Thoracic aorta (tissue), 2 donors: ENCODE measurements at places on chromosomes 5 and 9. TPM values are rescaled to one million over a fixed set of nuclear protein-coding genes. Genes with fewer than 3 reads are reported as not detected.

DNA sequence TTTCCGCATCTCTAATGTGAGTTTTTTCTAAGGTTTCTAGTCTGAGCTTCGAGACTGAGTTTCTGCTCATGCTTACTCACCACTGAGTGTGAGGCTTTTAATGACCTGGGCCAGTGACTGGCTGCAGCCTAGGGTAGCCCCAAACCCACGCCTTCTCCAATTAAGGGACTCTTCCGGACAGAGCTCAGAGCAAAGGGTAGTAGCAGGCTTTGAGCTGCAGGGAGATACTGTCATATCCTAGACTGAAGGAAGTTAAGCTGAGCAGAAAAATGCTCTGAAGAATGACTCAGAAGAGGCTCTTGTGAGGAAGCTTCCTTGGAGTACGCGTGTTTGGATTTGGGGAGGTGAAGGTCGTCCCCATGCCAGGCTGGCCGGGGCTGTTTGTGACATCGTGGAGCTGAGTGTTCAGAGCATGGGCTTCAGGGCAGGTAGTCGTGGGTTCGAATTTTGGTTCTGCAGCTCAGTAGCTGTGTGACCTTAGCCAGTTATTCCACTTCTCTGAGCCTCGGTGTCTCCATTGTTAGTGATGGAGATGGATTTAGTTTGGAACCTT is 3.5 kb downstream of the USP20 start:
- DNase-seq = no peak

GRCh38 chr9:119114681-119115080 is 254.6 kb downstream of the BRINP1 start:
- DNase-seq = no peak

DNA sequence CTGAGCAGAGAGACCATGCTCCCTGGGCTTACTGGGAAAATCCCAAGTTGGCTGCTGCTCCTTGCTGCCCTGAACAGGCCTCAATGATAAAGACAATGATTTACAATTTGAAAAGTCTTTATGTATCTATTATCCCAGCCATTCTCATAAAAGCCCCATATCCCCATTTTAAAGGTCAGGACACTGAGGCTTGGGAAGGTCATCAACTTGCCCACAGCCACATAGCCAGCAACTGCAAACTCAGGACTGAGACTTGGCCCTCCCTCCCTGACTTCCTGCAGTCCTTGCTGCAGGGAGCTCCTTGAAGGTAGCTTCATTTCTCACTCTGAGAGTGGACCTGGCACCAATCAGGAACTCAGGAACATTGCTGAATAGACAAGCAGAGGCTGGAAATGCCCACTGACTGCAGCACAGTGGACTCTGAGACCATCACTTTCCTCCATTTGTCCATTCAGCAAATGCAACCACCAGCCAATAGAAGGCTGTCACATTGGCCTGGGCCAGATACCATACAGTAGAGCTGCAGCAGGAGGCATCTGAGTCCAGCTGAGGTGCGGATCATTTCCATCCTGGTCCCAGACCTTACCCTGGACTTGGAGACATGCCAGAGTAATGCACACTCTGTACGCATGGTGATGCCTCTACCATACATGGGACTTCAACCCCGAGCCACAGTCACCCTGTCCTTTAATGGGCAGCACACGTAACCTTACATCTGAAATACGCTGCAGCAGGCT is 18.3 kb downstream of the TNIP1 start:
- DNase-seq = no peak

GRCh38 chr9:127788337-127789011 is 2.6 kb downstream of the CDK9 start:
- DNase-seq = no peak

- no peak for DNase-seq
Observed at GRCh38 chr5:137379555-137380286, 119.4 kb downstream of the SPOCK1 start.

GRCh38 chr5:2270467-2270866 is 387.7 kb upstream of the IRX4 start:
- DNase-seq = no peak

- no peak for DNase-seq
Observed at GRCh38 chr5:10550222-10550995, 13.5 kb upstream of the ANKRD33B start.

- no peak for DNase-seq
Observed at GRCh38 chr5:141031006-141031405, 20.2 kb upstream of the PCDHB1 start.

GRCh38 chr9:68804911-68805889 is 100.2 kb downstream of the PIP5K1B start:
- no peak for DNase-seq

GRCh38 chr5:82351754-82352145 is 73.6 kb upstream of the RPS23 start:
- DNase-seq = no peak

DNA sequence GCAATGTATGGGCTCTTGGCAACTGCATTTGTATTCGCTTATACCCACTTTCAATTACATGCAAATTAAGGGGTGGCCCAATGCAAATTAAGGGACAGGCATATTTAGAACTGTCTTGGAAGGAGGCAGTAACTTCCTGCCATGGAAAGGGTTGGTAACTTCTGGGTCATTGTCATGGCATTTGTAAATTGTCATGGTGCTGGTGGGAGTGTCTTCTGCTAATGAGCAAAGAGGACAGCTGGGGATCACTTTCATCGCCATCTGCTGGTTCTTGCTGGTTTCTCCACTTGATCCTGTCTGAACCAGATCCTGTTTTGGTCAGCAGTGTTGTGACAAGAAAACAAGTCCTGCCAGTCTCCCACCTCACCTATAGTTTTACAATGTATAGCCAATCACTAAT is 23.3 kb upstream of the UGT3A2 start:
- no peak for DNase-seq

- DNase-seq = no peak
Observed at GRCh38 chr9:20551835-20552234, 70.5 kb downstream of the MLLT3 start.

DNA sequence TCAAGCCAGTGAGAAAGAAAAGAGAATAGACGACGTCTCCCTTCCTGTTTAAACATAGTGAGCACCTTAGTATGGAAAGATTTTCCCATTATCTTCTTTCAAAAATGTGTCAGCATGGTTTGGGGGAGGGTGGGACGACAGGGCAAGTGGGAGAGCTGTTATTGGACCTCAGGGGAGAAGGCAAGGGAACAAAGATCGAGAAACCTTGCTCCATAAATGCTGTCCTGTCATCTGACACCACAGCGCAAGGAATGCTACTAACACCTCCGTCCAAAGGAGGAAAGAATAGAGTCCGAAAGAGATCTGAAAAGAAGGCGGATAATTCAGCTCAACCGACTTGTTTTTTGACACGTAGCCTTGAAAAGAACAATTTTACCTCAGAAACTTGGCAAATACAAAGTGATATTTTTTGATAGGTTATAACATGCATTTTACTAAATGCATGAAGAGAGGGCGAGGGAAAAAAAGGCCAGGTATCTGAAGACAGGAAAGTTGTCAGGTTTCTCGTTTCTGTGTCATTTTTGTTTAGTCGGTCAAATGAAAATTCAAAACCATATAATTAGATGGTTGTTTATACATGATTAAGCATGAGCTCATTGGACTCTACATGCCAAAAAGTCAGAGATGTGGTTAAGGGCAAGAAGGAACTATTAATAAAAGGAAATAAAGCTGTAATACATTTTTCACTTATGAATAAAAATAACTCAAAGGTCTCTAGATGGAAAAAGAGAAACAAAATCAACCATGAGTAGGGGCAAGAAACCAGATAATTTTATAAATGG is 155.7 kb downstream of the GLIS3 start:
- no peak for DNase-seq

DNA sequence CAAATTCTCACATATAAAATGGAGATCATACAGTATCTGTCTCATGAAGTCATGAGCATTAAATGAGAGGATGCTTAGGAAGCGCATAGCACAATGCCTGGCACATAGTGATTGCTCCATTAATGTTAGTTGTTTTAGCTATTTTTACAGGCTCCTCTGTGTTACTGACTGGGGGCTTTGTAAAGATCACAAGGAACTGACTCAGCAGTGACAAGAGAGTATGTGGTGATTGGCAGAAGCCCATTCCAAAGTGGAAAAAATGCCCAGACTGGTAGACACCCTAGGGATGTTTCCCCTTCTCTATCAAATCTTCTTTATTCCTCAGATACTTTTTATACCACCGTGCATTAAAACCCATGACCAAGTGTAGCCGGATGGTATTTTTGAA is 33.5 kb downstream of the ABLIM3 start:
- DNase-seq = no peak

- DNase-seq = no peak
Observed at GRCh38 chr5:11777096-11777495, 127.2 kb downstream of the CTNND2 start.

- DNase-seq = no peak
Observed at GRCh38 chr9:125447202-125447802, 185.7 kb downstream of the GAPVD1 start.

GRCh38 chr5:133222979-133223378 is 171.2 kb downstream of the HSPA4 start:
- DNase-seq = no peak

DNA sequence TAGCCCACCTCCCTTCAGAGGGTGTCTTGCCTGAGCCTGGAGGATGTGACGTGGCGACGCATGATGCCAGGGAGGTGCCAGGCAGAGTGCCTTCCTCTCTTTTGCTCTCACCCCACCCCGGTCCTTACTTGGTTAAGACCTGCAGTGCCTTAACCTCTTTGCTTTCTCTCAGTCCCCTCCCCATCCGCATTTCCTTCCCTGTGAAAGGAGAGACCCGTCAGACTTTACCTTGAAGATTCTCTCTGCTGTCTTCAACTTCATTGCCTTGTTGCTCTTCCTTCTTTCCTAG is 52.0 kb upstream of the NCS1 start:
- no peak for DNase-seq

DNA sequence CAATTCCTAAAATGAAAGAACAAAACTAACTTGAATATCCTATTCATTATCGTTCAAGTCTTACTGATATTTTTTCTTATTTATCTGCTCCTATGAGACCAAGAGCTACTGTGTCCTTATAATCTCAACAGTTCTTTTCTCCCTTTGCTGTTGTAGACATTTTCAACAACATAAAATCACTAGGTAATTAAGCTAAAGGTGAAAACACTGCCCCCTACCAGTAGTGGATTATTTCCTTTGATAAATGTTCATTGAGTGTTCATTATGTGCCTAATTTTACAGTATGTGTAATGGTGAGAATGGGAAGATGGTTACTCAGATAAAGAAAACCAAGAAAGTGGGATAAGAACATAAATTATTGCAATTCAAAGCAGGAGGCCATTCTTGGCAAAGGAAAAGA is 41.4 kb upstream of the PAPPA start:
- DNase-seq = no peak

DNA sequence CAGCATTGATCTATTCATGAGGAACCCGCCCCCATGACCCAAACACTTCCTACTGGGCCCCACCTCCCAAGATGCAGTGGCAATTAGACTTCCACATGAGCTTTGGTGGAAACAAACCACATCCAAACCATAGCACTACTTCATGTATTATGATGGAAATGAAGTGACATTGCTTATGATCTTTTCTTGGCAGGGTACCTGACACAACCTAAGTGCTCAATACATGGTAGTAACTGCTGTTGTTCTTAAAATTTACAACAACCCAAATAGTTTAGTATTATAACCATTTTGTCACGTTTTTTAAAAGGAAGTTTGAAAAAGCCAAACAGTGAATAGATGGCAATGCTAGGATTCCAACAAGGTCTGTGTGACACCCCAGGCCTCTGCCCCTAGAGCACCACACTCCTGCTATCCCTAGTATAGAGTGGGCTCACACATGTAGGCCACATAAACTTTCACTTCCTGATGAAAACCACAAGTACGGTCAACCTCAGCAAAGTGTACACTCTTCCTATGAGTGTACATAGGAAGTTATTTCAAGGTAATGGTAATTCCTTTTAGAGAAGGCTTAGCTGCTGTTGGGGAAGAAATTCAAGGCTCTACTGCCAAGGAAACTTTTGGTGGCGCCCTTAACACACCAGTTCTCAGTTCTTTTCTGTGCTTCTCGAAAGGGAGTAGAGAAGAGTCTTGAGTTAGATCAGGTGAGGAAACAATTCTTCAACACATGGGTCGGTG is 97.6 kb downstream of the ARSB start:
- DNase-seq = no peak

DNA sequence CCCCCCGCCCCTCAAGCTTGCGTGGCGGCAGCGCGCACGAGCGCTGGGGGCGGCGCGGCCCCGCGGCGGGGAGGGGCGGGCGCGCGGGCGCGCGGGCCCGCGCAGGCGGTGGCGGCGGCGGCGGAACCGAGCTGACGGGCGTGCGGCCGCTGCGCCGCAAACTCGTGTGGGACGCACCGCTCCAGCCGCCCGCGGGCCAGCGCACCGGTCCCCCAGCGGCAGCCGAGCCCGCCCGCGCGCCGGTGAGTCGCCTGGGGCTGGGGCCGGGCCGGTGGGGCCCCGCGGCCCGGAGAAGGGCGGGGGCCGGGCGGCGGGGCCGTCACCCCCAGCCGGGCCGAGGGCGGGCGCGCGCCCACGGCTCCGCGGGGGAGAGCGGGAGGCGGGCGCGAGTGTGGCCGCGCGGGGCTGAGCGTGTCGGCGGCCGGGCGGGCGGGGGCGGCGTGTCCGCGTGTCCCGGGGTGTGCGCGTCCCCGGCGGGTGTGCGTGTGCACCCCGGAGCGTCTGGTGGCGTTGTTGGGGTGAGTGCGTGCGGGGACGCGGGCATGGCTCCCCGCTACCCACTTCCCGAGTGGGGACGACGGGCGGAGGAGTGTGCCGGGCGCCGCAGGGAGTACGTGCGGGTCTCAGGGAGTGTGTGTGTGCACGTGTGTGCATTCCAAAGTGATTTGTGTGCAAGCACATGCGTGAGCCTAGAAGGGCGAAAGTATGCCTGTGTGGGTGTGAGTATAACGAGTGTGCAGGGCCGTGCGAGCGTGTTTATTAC is at the start of gene NEK6:
NEK6 (plus strand) TSS at position 106 of the 763 bp plus-strand sequence. CDS start 44,016 bp downstream, outside the sequence.
- DNase-seq = no peak

GRCh38 chr5:180637962-180638680 is 11.3 kb downstream of the FLT4 start:
- no peak for DNase-seq

The SLF1 gene
- 2.3 TPM for total RNA-seq

The NME5 gene
- total RNA-seq = 3.8 TPM

The EPB41L4B gene
- 0.27 TPM for total RNA-seq

The TMEM174 gene
- total RNA-seq = not detected

The SLC6A18 gene
- total RNA-seq = not detected

The EXOC3 gene
- 34.5 TPM for total RNA-seq

The CA9 gene
- total RNA-seq = not detected

The GARIN3 gene
- total RNA-seq = not detected

The CCDC69 gene
- 75.3 TPM for total RNA-seq

The LCN1 gene
- total RNA-seq = not detected

The EMB gene
- 20.8 TPM for total RNA-seq

The PRELID2 gene
- 10.7 TPM for total RNA-seq

The FOXD4L6 gene
- total RNA-seq = not detected
